ENCODE measurements at places on chromosomes 11 and 22.

DNA sequence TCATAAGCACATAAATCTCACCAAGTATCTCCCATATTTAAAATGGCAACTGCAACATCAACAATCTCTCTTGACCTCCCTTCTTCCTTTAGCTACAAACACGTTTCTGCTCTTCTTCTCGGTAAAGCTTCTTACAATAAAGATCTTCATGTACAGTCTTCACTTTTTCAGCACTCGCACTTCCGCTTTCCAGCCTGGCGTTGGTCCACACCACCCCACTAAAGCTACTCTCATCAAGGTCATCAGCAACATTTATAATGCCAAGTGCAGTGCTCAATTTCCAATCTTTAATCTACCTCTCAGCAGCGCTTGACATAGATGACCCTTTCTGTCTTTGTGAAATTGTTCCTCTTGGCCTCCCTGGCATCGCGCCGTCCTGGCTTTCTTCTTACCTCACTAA is 33.6 kb downstream of the NTM start:
- DNase-seq, result no peak

- no peak for DNase-seq
Measured at GRCh38 chr11:82216927-82217570, 516.6 kb downstream of the FAM181B start.

- DNase-seq, result no peak
Measured at GRCh38 chr11:8328231-8328794, 64.6 kb upstream of the LMO1 start.

GRCh38 chr11:21364866-21365624 is 695.7 kb downstream of the NELL1 start:
- no peak for DNase-seq

- no peak for DNase-seq
Measured at GRCh38 chr11:28383456-28383855, 275.3 kb downstream of the METTL15 start.

- no peak for DNase-seq
Measured at GRCh38 chr11:102196816-102197215, 86.6 kb downstream of the YAP1 start.

GRCh38 chr22:37932821-37933578 is 20.4 kb downstream of the C22orf23 start:
- DNase-seq, result no peak

GRCh38 chr22:39621826-39622225 is 51.3 kb downstream of the CACNA1I start:
- no peak for DNase-seq

GRCh38 chr11:45333001-45333971 is 47.1 kb upstream of the SYT13 start:
- no peak for DNase-seq

GRCh38 chr11:20097319-20098221 is 62.7 kb downstream of the DBX1 start:
- DNase-seq, result no peak

GRCh38 chr11:70524096-70524922 is 126.0 kb downstream of the CTTN start:
- no peak for DNase-seq

DNA sequence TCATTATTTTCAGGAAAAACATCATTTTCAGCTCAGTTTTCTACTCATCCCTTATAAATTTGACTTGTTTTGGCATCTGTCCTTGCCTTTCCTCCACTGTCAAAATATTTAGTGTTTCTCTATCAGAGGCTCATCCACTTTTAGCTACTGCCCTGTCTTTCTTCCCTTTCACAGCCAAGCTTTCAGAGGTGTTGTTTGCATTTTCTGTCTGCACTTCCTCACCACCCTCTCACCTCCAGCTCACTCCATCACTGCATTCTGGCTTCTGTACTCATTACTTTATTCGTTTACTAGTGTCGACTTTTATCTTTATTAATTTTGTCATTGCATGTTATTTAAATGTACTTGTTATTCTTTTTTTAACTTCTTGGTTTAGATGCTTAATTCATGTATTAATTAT is 26.7 kb upstream of the NNMT start:
- DNase-seq, result no peak

DNA sequence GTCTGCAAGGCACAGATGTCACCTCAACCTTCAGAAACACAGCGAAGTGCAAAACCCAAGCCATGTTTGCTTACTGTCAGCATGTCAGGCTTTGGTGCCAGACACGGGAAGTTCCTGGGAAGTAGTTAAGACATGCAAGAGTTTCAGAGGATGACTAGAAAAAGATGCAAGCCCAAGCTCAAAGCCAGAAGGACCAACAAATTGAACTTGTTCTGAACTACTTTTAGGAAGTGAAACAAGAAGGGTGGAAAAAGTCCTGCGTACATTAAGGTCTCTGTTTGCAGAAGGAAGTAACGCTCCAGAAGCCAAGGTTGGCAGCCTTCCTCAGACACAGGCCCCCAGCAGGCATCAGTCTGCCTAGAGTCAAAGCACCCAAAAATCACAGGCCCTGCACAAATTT is 2.6 kb downstream of the AP1B1 start:
- DNase-seq, result no peak

- no peak for DNase-seq
Measured at GRCh38 chr11:126695293-126695692, 305.3 kb downstream of the KIRREL3 start.

- DNase-seq, result no peak
Measured at GRCh38 chr11:98456308-98456680, 564.5 kb upstream of the CNTN5 start.

GRCh38 chr22:37237371-37238268 is 6.4 kb downstream of the RAC2 start:
- DNase-seq, result no peak

DNA sequence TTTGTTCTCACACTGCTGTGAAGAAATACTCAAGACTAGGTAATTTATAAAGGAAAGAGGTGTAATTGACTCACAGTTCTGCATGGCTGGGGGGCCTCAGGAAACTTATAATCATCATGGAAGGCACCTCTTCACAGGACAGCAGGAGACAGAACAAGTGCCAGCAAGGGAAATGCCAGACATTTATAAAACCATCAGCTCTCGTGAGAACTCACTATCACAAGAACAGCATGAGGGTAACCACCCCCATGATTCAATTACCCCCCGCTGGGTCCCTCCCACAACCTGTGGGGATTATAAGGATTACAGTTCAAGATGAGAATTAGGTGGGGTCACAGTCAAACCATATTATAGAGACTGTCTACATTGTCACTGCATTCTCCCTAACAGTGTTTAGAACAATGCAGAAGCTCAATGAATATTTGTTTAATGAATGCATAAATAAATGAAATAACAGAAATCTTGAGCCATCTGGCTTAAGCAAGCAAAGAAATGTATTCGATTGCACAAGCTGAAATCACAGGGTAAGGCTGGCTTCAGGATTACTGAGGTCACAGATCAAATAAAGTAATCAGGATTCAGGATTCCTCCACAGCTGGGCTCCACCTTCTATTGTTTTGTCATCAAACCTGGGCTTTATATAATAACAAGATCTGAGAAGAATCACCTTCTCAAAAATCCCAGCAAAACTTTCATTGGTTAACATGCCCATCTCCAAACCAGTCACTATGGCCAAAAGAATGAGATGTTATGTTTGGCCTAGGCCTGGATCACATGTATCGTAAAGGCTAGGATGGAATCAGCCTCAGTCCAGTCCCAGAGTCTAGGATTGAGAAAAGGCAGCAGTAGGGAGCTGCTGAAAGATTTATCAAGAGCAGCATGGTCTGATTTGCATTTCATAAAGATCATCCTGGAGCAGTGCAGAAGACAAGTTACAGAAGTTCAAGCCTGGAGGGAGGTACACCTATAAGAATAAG is 137.8 kb upstream of the UBASH3B start:
- DNase-seq, result no peak

GRCh38 chr11:106167085-106167484 is 89.6 kb downstream of the AASDHPPT start:
- DNase-seq, result no peak

- no peak for DNase-seq
Measured at GRCh38 chr11:16981651-16982194, 32.5 kb downstream of the PLEKHA7 start.

GRCh38 chr11:77407613-77408012 is 66.3 kb downstream of the PAK1 start:
- DNase-seq, result no peak

DNA sequence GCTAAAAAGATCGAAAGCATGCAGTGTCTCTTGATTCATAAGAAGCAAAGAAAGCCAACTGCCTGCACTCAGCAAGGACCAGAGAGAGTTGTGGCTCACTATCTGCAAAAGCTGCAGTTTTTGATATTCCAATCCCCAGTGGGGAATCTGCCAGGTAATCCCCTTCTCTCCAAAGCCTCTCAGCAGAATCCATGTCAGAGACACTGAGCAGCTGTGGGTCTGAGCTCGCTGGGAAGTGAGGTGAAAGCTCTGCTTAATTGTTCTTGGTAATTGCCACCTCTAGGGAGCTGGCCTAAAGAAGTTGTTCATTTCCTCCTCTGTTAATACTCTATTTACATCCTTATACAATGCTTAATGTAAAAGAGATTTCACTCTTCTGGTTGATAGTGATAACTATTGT is 261.3 kb upstream of the LRRC4C start:
- no peak for DNase-seq

DNA sequence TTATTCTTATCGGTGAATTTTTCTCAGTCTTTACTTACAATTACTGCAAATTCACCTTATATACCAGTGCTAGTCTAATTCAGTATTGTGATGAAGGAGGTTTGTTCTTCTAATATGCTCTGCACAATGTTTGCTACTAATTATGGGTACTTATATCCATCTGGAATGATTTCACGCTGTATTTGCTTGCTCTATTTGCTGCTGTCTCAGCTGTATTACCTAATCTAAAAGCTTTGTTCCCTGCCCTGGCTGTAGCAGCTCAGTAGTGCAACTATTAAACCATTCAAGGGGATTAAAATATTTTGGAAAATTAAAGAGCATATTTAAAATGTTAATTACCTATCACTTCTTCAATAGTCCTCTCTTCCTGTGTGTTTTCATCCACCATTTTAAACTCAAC is 375.3 kb downstream of the LUZP2 start:
- no peak for DNase-seq

DNA sequence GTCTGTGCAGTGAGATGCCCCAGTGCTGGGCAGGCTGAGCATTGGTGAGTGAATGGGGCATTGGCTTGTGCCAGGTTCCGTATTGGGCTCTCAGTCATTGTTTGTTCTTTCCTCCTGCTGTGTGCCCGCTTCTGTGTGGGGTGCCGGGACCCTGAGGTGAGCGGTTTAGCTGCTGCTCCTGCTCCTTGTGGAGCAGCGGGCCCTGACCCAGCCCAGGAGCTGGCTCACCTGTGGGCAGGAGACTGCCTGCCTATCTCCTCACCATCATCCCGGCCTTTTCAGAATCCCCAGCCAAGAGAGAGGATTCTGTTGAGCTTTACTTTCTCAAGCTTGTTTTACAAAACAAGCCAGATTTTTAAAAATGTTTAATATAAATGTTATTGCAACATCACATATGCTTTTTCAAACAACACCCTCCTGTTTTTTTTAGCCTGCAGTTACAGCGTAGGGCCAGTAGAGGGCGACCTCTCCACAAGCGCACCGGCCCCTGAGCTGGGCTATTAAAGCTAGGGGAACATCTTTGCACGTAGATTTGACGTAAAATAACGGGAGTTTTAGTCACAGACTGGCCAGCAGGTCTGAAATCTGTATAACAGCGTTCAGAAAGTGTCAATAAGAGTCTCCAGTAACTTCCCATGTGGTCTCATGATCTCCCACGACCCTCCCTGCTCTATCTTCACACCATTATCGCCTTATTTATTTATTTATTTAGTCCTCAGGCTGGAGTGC is 25.1 kb upstream of the RELT start:
- DNase-seq, result peak; percentile 26

DNA sequence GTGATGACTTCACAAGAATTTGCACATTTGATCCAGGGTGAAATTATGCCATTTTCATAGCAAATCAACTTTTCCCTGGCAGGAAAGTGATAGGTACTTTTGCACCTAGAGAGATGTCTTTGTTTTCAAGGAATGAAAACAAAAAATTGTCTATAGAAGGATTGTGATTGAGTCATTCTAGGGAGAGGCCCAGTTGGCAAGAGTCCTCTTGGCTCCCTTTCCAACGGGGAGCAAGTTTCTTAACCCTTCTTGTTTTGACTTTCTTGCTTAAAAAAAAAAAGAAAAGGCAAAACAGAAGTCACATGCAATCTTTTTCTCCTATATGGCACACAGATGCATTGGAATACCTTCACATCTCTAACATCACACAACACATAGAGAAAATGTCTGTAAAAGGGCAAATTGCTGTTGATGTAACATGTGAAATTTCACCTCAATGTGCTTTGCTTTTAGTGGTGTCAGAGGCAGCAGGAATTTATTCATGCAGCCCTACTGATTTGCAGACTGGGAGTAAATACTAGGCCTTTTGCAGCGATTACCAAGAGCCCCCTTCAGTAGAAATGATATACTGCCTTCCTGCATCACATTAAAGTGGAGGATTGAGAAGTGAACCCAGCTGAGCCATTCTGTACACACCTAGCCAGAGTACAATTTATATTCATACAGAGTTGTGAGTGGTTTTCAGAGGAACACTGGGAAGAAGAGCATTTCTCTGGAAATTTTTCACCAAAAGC is 290.7 kb upstream of the MPPED2 start:
- DNase-seq, result no peak

DNA sequence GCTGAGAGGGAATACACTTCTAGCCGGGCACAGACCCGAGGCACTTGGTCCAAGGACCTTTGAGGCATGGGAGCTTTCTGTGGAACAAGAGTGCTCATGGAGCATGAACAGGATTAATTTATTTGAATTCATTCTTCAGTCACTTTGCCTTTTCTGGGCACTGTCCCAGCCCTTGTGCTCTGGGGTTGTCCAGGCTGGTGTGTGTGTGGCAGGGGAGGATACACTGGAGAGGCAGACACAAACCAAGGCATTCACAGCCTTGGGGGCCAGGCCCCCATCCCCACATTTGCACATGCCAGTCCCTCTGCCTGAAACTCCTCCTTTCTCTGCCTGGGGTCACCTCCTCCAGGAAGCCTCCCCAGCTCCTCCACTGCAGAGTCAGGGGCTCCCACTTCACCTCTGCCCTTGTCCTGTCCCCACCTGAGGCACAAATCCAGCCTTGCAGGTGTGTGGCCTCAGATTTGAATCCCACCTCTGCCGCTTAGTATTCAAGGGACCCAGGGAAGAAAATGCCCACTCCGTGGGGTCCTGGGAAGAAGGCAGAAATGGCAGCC is 55.5 kb downstream of the MYO7A start:
- DNase-seq, result no peak

- no peak for DNase-seq
Measured at GRCh38 chr11:32510039-32510438, 73.6 kb upstream of the EIF3M start.

DNA sequence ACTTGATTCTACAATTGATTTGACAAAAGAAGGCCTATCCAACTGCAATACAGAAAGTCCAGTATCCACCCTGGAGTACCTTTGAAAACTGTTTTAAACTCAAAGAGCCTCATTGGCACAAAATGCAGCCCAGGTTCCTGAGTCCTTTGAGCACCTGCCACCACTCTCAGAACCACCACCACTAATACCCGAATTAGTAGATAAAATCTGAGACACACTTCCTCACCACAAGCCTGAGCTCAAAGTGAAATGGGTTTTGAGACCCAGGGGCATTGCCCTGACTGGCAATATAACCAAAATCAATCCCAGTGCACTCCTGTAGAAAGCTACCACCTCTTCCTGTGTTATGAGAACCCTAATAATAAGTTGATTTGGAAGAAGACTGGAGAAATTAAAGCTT is 215.7 kb downstream of the CSNK2A3 start:
- no peak for DNase-seq

- no peak for DNase-seq
Measured at GRCh38 chr22:28989484-28989883, 72.1 kb downstream of the C22orf31 start.

All from stimulated activated CD8-positive, alpha-beta memory T cell treated with anti-CD3 and anti-CD28 coated beads, Interleukin-2, amount 100 ng/mL, for 1 hour (primary cell).